Lung microvascular endothelial cell (primary cell): ENCODE measurements at places on chromosomes 7 and 10. TPM values are rescaled to one million over a fixed set of nuclear protein-coding genes. Genes with fewer than 3 reads are reported as not detected.
A peak's percentile ranks its signal among the peaks of the same experiment; 100 is the strongest.

SP4 gene
- 4.8 and 5.4 TPM in 2 replicates for total RNA-seq

HMX2 gene
- total RNA-seq: not detected in 2 replicates

C1QL3 gene
- total RNA-seq: 0.65 TPM in 1 of 2 replicates, not detected in the other

MYO1G gene
- under 0.01 TPM in 2 replicates for total RNA-seq

GOLGA7B gene
- under 0.01 TPM in 2 replicates for total RNA-seq

DRGX gene
- total RNA-seq: not detected in 2 replicates

FEZF1 gene
- not detected in 2 replicates for total RNA-seq

SP8 gene
- not detected in 2 replicates for total RNA-seq

FAM180A gene
- not detected in 2 replicates for total RNA-seq

DNA sequence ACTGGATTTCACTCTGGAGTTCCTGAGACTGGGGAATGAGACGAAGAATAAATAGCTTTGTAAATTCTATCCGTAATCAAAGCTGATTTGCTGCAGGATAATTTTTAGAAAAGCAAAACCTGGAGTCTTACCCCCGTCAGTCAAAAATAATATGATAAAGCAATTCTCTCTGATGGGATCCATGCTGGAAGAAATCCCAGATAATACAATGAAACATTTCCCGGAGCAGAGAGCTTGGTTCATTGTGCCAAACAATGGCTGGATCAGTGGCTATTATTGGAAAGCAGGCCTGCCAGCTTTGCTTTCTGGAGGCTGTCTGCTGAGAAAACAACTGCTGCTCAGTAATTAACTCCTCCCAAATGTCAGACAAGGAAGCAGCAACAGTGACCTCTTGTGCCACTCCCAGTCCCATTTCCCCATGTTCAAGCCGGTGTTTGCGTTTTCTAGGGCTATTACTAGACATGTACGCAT lies 609.4 kb upstream of the PCDH15 start:
- DNase-seq: peak; percentile 47

- DNase-seq: no peak
Measured at GRCh38 chr10:78594559-78595268, 474.1 kb upstream of the ZMIZ1 start.

DNA sequence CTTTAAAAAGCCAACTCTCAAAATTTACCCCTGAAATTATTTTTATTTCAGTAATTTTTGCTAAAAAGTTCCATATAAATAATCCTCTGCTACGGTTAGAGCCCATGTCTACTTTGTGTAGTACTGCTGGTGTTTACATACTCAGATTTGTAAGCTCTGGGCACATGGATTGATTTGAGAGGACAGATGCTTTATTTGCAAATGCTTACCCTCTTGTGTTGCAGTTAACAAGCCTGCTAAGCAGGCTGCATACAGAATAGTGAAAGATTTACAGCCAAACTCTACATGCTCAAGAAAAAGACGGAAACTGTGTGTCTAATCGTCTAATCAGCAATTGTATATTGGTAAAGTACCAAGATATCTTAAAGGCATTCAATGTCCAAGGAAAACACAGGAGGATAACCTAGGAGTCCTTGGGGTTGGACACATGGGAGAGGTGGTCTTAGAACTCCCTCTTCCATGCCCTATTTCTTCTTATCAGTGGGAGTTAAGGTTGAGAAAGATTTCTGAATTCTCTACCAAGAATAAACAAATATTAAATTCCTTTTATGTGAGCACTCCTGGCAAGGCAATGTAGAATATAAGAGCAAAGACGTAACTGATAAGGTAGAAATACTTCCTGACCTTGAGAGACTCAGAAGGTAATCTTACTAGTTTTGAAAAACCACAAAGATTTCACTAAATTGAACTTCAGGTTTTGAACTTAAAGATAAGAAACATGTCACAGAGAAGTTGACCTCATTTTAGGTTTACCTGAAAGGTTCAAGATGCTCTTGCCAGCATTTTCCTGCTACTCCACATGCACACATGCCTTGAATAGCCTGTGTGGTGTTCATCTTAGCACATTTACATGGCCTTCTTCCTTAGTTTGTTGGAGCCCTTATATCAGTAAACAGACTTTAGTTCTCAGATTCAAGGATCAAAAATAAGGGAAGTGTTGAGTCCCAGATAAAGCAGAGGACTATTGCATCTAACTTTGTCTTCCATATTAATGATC lies 1216.5 kb downstream of the SORCS3 start:
- DNase-seq: no peak

DNA sequence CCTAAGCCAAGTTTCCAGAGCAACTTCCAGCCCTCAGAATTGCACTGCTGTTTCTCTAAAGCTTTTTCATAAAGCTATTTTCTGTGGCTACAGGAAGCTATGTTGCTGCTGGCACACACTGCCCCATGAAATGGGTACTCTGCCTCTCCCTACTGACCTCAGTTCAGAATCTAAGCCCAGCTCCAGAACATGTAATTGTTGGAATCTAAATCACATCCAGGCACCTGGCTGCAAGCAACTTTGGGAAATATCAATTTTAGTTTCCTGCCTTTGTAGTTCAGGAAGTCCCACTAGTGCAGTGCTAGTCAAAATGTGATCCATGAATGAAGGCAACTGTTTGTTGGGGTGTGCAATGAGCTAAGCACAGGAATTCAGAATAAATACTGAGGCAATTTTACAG lies 226.2 kb downstream of the THSD7A start:
- peak; percentile 77 for DNase-seq

- no peak for DNase-seq
Measured at GRCh38 chr10:122591736-122592135, 31.2 kb downstream of the DMBT1 start.

DNA sequence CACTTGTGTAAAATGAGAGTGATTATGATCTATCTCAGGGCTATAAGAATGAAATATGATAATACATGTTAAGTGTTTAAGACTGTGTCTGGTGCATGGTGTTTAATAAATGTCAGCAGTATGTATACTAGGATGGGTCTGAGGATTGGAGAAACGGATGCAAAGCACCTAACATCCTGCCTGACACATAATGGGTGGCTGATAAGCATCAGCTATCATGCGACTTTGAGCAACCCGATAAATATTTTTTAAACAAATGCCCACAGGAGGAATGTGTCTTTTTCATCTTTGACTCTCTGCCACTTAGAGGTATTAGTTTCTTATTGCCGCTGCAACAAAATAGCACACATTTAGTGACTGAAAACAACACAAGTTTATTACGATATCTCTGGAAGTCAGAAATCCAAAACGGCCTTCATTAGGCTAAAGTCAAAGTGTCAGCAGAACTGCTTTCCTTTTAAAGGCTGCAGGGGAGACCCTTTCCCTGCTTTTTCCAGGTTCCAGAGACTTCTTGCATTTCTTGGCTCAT lies 93.2 kb upstream of the ARHGAP21 start:
- DNase-seq: no peak

DNA sequence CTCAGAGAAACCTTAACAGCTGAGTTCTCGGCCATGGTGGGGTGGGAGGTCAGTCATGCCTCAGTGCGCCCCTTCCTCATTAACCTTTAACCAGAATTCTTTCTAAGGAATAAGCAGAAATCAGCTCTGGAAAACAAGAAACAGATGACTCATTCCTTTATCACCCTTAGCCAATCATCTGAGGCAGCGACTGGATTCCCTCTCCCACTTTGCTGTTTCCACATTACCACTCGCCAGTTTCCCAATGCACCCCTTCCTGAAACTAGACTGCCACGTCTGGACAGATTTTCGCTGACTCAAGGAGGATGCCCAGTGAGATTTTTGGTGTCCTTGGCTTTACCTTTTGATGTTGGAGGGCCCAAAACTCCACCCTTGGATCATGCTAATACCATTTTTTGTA lies 223.8 kb downstream of the PLXDC2 start:
- no peak for DNase-seq

- peak; percentile 19 for DNase-seq
Measured at GRCh38 chr7:29609162-29610037, 45.8 kb downstream of the PRR15 start.

DNA sequence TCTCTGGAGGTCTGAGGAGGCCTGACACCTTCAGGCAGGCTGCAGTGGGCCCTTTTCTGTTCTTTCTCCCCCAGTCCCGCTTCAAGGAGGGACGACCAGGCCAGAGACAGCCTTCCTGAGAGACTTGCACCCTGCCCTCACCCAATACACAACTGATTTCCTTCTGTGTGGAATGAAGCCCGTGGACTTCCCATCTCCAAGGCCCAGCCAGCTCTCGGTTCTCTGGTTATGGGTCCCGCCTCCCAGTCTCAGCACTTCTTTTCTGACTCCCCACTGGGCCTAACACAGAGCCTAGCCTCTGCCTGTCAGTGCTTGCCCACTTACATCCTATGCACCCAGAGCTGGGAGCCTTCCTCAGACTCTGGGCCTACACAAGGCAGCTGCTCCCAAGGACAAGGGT lies 24.1 kb upstream of the ADCYAP1R1 start:
- no peak for DNase-seq

- no peak for DNase-seq
Measured at GRCh38 chr10:61960396-61961120, 59.1 kb downstream of the ARID5B start.

DNA sequence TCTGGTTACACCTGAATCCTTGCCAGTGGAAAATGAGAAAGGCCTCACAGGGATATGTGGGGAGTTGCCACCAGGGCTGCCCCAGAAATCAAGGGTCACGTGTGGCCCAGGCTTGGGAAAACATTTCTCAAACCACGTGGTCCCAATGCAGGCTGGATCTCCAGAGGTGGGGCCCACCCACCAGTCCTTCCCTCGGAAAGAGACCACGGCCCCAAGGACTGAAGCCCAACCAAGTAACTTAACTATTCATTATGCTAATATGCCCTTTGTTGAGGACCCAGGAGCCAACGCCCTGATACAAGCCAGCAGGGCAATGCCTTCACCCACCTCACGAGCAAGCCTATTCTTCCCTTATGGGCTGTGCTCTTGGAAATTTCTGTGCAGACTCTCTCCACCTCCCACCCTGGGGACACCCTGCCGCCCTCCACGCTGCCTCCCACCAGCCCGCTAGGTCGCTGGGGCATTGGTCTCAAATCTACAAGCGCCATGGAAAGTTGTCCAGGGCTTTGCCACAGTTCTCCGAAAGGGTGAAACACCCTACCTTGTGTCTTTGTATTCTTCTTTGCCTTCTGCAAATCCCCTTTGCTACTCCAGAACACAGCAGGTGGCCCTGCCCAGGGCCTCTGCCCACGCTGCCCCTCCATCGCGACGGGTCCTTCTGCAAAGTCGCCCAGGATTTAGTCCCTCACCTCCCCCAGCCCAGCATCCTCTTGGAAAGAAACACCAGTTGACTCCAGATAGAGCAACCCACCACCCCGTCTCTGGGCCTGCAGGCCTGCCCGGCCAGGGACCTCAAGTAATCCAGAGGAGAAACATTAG lies 8.8 kb downstream of the TNS3 start:
- DNase-seq: no peak

DNA sequence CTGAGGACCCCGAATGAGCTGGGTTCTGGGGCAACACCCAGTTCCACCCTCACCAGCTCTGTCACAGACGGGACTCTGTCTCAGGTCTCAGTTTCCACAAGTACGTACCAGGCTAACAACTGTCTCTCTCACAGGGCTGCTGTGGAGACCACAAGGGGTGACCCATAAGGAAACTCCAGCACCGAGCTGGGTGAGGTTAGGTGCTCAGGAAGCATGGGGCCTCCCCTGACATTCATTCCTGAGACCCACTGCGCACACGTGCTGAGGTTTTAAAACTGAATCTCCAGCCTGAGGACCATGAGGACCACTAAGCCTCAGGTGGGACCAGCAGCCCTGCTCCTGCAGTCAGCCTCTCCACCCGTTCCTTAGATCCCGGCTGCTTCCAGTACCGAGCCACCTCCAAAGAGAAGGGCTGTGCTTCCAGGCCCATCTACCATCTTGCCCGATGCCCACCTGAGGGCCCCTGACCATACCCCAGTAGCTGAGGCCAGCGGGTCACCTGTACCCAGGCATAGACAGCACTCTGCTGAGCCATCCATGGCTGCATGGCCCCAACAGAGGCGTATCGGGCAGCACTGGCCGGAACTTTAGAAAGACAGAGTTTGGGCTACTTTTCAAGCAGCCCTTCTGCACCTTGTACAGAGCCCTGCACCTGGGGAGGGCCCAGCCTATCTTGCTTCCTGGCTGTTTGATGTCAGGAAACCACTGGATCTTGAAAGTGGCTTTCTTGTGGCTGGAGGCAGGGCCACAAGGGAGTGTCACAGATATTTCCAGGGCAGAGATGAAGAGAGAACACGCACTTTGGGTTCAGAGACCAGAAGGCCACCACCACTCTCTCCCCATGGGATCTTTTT lies 18.7 kb downstream of the HSPA12A start:
- no peak for DNase-seq

DNA sequence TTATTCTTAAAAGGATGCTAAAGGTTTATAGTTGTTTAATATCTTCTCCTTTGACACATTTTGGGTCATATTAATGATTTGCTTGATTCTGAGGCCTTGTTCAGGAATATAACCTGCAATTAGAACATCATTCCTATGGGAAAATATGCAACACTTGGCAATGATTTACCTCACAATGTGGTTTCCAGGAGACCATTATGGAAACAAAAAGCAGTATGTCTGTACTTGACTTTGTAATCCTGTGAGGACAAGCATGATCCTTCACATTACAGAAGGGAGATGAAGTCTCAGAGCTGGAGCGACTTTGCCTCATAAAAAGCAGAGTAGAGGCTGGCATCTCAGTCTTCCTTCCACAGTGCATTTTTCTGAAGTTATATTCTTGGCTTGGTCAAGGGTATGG lies 57.0 kb upstream of the CDCA7L start:
- no peak for DNase-seq

DNA sequence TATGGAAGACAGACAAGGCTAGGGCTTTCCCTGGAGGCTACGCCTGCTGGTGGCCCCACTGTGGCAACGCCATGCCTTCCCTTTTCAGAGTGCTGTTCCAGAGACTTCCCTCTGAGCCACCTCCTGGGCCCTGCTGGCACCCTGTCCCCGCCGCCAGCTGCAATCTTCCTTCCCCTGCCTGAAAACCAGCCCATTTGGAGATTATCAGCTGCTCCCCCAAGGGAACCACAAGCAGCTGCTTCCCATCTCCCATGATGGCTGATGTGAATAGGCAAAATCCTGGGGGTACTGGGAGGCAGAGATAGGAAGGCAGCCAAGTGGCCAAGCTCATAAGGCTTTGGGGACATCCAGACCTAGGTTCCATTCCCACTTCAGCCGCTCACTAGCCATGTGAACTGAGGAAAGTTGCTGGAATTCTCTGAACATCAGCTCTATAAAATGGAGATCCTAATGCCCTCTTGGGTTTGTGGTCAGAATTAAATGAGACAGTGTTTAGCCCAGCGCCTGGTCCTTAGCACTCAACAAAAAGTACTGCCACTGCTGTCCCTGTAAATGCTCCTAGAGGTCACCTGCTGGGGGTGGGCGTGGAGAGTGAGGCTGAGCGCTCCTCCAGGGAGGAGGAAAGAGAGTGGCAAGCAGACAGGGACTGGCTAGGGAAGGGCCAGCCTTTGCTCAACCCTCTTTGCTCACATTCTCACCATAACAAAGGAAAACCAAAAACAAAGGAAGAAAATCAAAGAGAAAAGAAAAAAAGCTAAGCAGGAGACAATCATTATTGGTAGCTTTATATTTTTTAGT lies 5.9 kb downstream of the TSPAN33 start:
- no peak for DNase-seq

GRCh38 chr10:99630433-99630832 lies 10.2 kb upstream of the SLC25A28 start:
- DNase-seq: peak; percentile 77

- no peak for DNase-seq
Measured at GRCh38 chr7:83085299-83085698, 77.4 kb downstream of the PCLO start.
